ENCODE measurements at places on chromosomes 3 and 15.

- DNase-seq, result no peak
Observed at GRCh38 chr3:48985831-48986376, 4.1 kb upstream of the P4HTM start.

DNA sequence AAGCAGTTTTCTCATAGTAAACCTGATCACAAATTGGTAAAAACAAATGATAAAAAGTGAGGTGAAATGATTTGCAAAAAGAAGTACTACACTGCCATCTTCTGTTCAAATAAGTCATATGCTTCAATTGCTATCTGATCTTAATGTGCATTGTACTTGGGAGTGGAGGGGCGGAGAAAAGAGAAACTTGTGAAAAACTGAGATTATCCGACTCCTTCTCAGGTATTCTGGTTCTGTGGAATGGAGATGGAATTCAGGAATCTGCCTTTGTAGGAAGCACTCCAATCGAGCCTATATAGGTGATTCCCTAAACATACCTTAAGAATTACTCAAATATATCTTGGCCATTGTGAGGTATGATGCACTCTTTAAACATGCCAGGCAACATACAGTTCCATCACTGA is 180.6 kb downstream of the CHL1 start:
- DNase-seq, result no peak

- DNase-seq, result no peak
Observed at GRCh38 chr3:47000198-47000815, 20.8 kb downstream of the NBEAL2 start.

GRCh38 chr3:133096900-133097613 is 58.9 kb downstream of the TMEM108 start:
- no peak for DNase-seq

DNA sequence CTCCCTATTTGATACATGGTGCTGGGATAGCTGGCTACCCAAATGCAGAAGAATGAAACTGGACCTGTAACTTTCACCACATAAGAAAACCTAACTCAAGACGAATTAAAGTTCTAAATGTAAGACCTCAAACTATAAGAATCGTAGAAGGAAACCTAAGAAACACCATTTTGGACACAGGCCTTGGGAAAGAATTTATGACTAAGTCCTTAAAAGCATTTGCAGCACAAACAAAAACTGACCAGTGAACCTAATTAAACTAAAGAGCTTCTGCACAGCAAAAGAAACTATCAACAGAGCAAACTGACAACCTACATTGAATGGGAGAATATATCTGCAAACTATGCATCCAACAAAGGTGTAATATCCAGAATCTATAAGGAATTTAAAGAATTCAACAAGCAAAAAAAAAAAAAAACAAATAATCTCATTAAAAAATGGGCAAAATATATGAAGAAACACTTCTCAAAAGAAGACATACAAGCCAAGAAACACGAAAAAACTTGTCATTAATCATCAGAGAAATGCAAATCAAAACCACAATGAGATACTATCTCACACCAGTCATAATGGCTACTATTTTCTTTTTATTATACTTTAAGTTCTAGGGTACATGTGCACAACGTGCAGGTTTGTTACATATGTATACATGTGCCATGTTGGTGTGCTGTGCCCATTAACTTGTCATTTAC is 37.0 kb downstream of the HDGFL3 start:
- no peak for DNase-seq

GRCh38 chr3:45761831-45762230 is 34.5 kb downstream of the SLC6A20 start:
- no peak for DNase-seq

DNA sequence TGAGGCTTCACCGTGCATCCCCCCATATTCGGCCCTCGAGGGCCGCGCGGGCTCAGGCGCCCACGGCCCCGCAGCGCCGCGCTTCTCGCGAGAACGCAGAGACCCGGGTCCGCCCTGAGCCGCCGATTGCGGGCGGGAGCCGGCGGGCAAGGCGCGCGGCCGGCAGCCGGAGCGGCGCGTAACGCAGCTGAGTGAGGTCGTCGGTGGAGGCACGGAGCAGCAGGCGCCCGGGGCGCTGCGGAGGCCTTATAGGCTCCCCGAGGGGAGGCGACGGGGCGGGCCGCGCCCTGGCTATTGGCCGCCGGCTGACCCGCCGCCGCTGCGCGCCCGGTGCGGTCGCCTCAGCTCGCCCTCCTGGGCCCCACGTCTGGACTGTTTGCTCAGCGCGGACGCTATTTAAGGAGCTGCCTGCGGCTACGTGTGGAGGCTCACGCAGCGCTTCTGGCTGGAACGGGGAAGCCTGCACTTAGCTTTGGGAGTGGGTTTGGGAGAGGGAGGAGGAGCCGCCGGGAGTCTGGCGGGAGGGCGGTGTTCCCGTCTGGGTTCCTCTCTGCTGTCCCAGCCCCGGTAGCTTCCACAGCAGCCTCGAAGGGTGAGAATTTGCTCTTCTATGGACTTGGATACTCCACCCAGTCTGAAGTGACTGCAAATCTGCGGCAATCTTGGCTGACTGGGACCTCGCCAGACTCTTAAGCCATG is at the start of gene PLOD2:
TSS of gene PLOD2 (minus strand) at position 221 of the 699 bp plus-strand sequence. CDS start at position 26, 195 bp downstream.
- DNase-seq, result no peak
